ENCODE measurements at places on chromosomes 4 and X. TPM values are rescaled to one million over a fixed set of nuclear protein-coding genes. Genes with fewer than 3 reads are reported as not detected.
A peak's percentile ranks its signal among the peaks of the same experiment; 100 is the strongest.

Gene KLHL4
- 40.8 TPM for total RNA-seq

- no peaks in the 10 kb centered on the region for H3K36me3 ChIP-seq
- no peaks in the 10 kb centered on the region for H3K27me3 ChIP-seq
- H3K27ac ChIP-seq: no peak overlapping the region
- peak overlapping the region; percentile 29 for H3K4me3 ChIP-seq
Measured at GRCh38 chrX:119273420-119274192, 37.5 kb downstream of the PGRMC1 start.

GRCh38 chr4:39881789-39882188 is 95.9 kb downstream of the PDS5A start:
- no peaks in the 10 kb centered on the region for H3K27me3 ChIP-seq
- no peak overlapping the region for H3K4me3 ChIP-seq
- H3K4me1 ChIP-seq: no peaks in the 10 kb centered on the region
- no peaks in the 10 kb centered on the region for H3K36me3 ChIP-seq
- H3K27ac ChIP-seq: no peak overlapping the region

- DNase-seq: no peak
- H3K27ac ChIP-seq: no peak overlapping the region
- H3K4me1 ChIP-seq: no peaks in the 10 kb centered on the region
- no peaks in the 10 kb centered on the region for H3K36me3 ChIP-seq
- no peak overlapping the region for H3K4me3 ChIP-seq
- no peaks in the 10 kb centered on the region for H3K27me3 ChIP-seq
Measured at GRCh38 chrX:113429011-113429410, 588.4 kb upstream of the AMOT start.

GRCh38 chr4:4761128-4761982 is 98.1 kb upstream of the MSX1 start:
- no peaks in the 10 kb centered on the region for H3K27me3 ChIP-seq
- no peak overlapping the region for H3K27ac ChIP-seq
- no peaks in the 10 kb centered on the region for H3K36me3 ChIP-seq
- H3K4me1 ChIP-seq: no peaks in the 10 kb centered on the region
- DNase-seq: no peak

GRCh38 chrX:8520791-8521190 is 56.2 kb downstream of the VCX3B start:
- DNase-seq: no peak
- H3K4me3 ChIP-seq: no peak overlapping the region
- H3K27me3 ChIP-seq: no peaks in the 10 kb centered on the region
- no peaks in the 10 kb centered on the region for H3K4me1 ChIP-seq

Gene PABPC1L2A
- total RNA-seq: 0.99 TPM

DNA sequence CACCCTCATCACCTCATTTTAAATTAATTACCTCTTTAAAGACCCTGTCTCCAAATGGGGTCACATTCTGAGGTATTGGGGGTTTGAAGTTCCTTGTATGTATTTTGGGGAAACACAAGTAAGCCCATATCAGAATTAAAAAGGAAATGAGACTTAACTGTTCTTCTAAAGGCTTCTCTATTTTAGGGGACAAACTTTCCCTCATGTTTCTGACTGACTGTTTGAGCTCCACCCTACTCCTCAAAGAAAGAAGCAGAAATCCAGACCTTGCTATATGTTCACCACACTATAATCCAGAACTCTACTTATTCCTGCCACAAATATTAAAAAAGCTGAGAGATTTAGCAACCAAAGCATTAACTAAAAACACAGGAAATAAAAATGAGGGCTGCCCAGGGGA is 258.8 kb downstream of the ARHGAP24 start:
- no peak overlapping the region for H3K4me3 ChIP-seq
- H3K27ac ChIP-seq: peak overlapping the region; percentile 14
- no peaks in the 10 kb centered on the region for H3K4me1 ChIP-seq
- DNase-seq: no peak
- H3K36me3 ChIP-seq: no peaks in the 10 kb centered on the region
- H3K27me3 ChIP-seq: no peaks in the 10 kb centered on the region

DNA sequence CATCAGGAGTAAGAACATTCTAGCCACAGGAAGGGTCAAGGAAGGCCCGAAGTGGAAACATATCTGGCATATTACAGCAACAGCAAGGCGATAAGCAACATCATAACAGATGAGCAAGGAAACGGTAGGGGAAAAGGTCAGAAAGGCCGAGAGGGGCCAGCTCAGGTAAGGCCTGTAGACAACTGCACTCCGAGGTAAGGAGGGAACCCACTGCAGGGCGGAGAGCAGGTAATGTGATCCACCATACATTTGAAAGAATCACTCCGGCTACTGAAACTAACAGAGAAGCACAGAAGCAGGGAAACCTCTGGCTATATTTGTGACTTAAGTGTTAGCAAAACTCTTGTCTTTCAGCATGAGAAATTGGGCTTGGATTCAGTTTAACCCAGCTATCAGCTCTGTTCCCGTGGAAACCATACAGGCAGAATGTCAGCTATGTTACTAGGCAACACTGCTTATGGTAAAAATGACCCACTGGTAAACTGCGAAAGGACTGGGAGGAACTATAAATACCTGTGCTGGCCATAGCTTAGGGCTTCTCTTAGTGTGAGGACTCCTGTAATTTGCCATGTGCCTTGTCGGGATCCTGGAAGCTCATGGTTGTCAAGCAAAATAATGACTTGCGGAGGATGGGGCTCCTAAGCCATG is 31.0 kb downstream of the FRYL start:
- no peak for DNase-seq
- H3K4me1 ChIP-seq: peaks cover 3% of the 10 kb centered on the region
- H3K36me3 ChIP-seq: no peaks in the 10 kb centered on the region
- H3K27me3 ChIP-seq: no peaks in the 10 kb centered on the region

DNA sequence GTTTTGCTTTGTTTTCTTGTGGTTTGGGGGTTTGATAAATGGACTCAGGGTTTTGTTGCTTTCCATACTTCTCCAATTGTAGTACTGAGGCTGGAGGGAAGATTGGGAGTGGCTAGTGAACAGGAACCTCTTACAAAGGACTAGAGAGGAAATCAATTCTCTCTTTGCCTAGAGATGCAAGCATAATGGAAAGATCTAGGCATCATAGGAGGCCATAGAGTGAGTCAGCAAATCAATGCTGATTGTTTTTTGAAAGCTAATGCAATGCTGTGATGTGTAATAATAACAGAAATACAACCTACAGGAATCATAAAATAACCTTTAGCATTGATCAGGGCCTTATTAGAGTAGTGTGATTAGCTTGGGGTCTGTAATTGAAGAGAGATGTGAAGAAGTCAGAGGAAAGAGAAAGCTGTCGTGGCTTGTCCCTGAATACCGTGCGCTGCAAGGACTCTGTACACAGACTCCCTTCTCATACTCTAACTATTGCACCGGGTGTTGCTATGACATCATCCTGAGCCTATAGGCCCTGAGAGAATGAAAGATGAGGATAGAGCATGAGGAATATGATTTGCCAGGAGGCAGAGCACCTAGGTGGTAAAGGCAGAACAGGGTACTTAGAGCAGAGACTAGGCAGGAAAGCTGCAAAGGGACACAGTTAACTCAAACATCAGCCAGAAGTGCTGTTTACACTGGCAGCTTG is 29.3 kb upstream of the GPR101 start:
- no peak overlapping the region for H3K27ac ChIP-seq
- no peak for DNase-seq
- H3K27me3 ChIP-seq: no peaks in the 10 kb centered on the region
- H3K36me3 ChIP-seq: no peaks in the 10 kb centered on the region
- no peaks in the 10 kb centered on the region for H3K4me1 ChIP-seq

DNA sequence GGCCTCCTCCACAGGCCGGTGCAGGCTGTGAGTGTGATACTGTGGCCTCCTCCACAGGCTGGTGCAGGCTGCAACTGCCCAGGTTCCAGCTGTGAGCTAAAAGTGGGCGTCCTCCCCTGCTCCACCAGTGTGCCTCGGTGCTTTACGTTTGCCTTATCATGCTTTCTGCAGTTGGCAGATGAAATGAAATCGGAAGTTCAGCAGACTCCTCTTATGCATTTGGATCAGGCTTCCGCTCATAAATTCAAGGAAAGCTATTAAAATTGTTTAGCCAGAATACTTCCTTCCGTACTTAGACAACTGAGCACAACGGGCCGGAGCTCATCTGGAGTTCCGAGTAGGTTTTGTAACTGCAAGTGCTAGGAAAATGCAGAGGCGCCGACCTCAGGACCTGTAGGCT is 12.0 kb downstream of the CYP4V2 start:
- no peaks in the 10 kb centered on the region for H3K36me3 ChIP-seq
- H3K4me3 ChIP-seq: no peak overlapping the region
- peak; percentile 35 for DNase-seq
- no peaks in the 10 kb centered on the region for H3K27me3 ChIP-seq
- no peak overlapping the region for H3K27ac ChIP-seq

Gene GPR78
- 0.39 TPM for total RNA-seq

Gene FGG
- 2.8 TPM for total RNA-seq

DNA sequence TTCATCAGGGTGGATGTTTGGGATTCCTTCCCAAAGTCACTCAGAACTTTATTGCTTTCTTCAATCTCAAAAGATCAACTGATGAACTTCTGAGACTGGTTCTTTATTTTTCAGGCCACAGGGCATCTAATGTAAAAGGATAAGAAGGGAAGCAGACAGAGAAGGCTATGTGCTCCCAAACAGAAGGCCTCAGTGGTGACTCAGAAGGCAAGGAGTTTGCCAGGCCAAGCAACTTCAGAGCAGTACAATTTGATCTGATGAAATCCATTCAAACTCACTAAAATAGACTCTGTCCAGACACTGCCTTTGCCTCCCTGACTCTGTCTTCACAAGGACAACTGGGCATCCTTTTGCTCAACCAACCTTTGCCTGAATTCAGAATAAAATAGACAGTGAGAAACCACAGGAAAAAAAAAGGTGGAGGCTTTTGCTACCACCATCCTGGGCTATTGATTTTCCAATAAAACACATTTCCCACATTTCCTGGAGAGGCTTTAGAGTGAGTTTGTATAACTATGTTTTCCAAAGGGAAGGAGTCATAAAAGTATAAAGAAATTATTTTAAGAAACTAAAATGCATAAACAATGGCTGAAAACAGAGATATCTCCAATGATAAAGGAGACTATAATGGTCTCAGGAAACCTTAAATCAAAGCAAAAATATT is 55.2 kb downstream of the ARHGEF6 start:
- H3K36me3 ChIP-seq: no peaks in the 10 kb centered on the region
- no peak overlapping the region for H3K27ac ChIP-seq
- DNase-seq: no peak
- H3K4me1 ChIP-seq: no peaks in the 10 kb centered on the region

Gene USP17L17
- total RNA-seq: not detected

- H3K36me3 ChIP-seq: no peaks in the 10 kb centered on the region
- H3K4me1 ChIP-seq: no peaks in the 10 kb centered on the region
- H3K27ac ChIP-seq: no peak overlapping the region
Measured at GRCh38 chrX:21529771-21530170, 128.4 kb downstream of the KLHL34 start.

DNA sequence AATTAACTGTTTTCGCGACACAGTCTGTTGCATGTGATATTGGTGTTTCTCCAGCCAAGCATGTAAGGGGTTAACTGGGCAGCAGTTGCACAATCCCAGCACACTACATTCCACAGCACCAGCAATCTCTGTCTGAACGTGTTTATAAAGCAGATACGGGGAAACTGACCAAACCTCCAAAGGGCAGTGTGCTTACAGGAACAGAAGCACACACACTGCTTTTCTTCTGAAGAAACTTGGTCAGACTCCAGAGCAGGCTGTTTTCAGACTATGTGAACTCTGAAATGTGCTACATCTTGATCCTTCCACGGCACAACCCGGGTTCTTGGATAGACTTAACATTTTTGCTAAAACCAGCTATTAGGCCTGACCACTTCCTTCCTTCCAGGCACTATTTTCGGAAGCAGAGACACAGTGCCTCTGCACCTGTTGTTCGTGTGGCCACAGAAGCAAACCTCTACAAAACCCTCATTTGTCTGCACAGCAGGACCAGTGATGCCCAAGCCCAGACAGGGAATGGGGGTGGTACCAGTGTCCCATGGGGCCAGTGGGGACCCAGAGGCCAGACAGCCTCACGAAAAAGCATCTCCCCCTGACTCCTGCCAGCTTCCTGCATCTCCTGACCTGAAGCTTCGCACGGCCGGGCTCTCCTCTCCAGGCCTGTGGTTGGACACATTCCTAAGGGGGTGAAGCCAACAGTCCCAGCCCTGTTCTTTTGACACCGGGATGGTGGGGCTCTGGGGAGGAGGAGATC is 90.1 kb downstream of the IRF2 start:
- no peaks in the 10 kb centered on the region for H3K27me3 ChIP-seq
- H3K4me1 ChIP-seq: peaks cover 22% of the 10 kb centered on the region
- no peak overlapping the region for H3K4me3 ChIP-seq
- DNase-seq: peak; percentile 69

DNA sequence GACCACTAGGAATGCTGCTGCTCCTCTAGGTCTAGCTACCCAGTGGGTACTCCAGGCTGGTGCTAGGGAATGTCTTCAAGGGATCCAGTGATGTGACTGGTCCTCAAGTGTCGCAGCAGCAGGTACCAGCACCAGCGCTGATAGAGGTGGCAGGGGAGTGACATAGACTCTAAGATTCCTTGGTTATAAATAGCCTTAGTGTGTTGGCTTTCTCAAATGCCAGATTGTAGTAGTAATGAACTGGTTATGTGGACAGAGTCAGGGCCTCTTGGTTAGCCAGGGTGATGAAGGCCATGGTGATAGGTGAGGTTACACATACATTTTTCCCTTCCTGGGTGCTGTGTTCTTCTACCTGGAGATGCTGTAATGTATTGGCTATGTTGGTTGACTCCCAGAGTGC is 38.3 kb downstream of the DCLK2 start:
- no peaks in the 10 kb centered on the region for H3K4me1 ChIP-seq
- no peaks in the 10 kb centered on the region for H3K36me3 ChIP-seq
- H3K27ac ChIP-seq: no peak overlapping the region
- no peak overlapping the region for H3K4me3 ChIP-seq

GRCh38 chr4:7759216-7759615 is 180.4 kb downstream of the AFAP1 start:
- H3K4me1 ChIP-seq: no peaks in the 10 kb centered on the region
- no peaks in the 10 kb centered on the region for H3K27me3 ChIP-seq
- no peak overlapping the region for H3K4me3 ChIP-seq
- no peak overlapping the region for H3K27ac ChIP-seq

DNA sequence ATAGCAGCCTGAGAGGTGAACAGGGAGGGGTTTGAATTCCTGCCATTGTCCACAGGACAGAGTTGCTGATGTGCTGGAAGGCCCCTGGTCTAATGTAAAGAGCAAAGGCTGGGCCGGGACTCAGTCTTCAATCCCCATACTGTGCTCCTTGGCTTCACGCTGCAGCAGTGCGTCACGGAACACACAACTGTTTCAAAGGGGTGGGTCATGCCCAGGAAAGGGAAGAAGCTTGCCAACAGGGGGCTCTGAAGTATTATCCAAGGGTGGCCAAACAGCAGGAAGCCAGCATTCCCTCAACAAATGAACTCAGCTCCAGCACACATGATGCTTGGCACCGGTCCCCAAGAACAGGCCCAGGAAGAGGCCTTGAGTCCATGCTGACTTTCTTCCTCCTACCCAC is 122.5 kb downstream of the NFKB1 start:
- no peak overlapping the region for H3K4me3 ChIP-seq

GRCh38 chrX:130136961-130137360 is 26.7 kb upstream of the ELF4 start:
- H3K27me3 ChIP-seq: no peaks in the 10 kb centered on the region
- H3K27ac ChIP-seq: no peak overlapping the region
- DNase-seq: no peak
- H3K36me3 ChIP-seq: no peaks in the 10 kb centered on the region
- H3K4me3 ChIP-seq: no peak overlapping the region

Gene FMR1
- 49.9 TPM for total RNA-seq

GRCh38 chr4:112897543-112897942 is 151.9 kb upstream of the ANK2 start:
- no peak overlapping the region for H3K4me3 ChIP-seq
- DNase-seq: no peak
- H3K4me1 ChIP-seq: no peaks in the 10 kb centered on the region
- no peak overlapping the region for H3K27ac ChIP-seq
- H3K36me3 ChIP-seq: no peaks in the 10 kb centered on the region

Gene GTPBP6
- 74.3 TPM for total RNA-seq

Measured in testis (tissue), 5 donors.